Stimulated activated CD8-positive, alpha-beta memory T cell treated with anti-CD3 and anti-CD28 coated beads, Interleukin-15, amount 100 ng/mL, for 48 hours (primary cell): ENCODE measurements at places on chromosomes 1 and 21.
A peak's percentile ranks its signal among the peaks of the same experiment; 100 is the strongest.

- DNase-seq: no peak
Observed at GRCh38 chr1:9439074-9439761, 100.0 kb upstream of the SLC25A33 start.

GRCh38 chr1:152188673-152189591 is 29.9 kb upstream of the RPTN start:
- peak; percentile 65 for DNase-seq

- DNase-seq: peak; percentile 75
Observed at GRCh38 chr1:150979092-150980056, 2.7 kb upstream of the ANXA9 start.

DNA sequence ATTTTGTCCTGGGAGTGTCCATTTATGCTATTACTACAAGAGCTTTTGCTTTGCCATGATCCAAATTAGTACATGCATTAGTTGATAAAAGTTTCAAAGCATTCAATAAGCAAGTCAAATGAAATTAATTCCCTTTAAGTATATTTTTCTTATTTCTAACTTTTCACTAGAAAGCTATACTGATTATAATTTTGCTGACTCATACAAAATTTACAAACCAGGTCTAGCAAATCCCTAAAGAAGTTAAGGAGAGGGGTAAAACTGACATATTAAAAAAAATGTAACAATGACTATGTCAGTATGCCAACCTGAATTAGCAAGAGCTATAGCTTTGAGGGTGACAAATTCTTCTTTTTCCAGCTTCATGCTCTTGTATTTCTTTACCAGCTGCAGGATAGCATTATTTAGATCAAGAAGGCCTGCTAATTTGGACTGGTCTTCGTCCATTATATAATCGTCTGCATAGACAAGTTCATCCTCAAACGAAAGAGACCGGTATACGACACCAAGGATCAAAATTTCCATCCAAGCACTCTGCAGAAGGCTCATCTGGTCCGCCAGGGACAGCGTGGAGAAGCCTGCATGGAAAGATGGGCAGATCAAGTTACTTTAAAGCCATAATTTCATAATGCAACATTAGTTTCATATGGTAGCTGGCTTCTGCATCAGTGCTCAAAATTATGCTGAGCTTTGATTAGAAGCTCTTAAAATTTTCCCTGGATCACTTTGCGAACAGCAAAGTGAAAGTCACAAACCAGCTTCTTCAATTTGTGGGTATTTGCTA is 95.8 kb upstream of the USH2A start:
- DNase-seq: no peak

GRCh38 chr1:162131400-162132321 is 62.2 kb downstream of the NOS1AP start:
- no peak for DNase-seq

- DNase-seq: no peak
Observed at GRCh38 chr21:16913010-16913409, 599.8 kb upstream of the CXADR start.

DNA sequence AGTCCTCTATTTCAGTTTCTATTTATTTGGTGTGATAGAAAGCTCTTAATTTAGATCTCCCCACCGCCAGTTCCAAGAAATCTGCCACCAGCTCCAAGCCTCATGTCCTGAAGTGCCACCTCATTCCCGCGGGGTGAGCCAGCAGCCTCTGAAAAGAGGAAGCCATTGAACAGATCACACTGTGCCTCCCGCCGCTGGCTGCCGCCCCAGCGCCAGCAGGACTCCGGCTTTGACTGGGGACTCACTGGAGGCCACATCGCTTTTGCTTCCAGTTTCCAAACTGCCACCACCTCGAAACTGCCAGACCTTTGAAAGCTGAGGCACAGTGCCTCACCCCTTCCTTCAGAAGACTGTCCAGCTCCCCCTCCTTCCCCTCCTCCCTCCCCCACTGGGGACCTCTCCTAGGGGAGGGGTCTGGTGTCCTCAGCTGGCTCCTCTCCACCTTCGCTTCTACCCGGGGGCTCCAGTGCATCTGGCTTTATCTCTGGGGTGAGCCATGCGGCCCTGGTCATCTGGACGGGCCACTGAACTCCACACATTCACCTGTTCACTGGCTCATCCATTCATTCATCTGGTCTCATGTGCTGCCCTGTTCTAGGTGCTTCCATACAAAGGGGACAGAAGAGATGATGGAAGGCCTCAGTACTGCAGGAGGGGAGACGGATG is 58.9 kb downstream of the VPS26C start:
- DNase-seq: peak; percentile 21

GRCh38 chr1:62240651-62241370 is 46.2 kb downstream of the L1TD1 start:
- DNase-seq: no peak

DNA sequence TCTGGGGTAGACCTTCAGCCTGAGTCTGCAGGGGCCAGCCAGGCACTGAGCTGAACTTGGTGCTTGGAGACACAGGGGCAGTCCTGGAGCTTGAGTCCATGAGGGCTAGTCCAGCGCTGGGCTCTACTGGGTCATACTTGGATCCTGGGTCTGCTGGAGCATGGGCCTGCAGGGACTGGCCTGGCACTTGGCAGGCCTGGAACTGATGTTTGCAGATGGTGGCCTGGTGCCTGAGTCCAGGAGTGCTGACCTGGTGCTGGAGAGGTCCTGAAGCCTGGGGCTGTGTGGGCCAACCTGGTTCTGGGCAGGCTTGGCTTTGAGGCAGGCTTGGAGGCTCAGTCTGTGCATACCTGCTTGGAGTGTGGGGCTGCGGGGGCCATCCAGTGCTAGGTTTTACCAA is 143.4 kb upstream of the DSCAM start:
- DNase-seq: no peak

DNA sequence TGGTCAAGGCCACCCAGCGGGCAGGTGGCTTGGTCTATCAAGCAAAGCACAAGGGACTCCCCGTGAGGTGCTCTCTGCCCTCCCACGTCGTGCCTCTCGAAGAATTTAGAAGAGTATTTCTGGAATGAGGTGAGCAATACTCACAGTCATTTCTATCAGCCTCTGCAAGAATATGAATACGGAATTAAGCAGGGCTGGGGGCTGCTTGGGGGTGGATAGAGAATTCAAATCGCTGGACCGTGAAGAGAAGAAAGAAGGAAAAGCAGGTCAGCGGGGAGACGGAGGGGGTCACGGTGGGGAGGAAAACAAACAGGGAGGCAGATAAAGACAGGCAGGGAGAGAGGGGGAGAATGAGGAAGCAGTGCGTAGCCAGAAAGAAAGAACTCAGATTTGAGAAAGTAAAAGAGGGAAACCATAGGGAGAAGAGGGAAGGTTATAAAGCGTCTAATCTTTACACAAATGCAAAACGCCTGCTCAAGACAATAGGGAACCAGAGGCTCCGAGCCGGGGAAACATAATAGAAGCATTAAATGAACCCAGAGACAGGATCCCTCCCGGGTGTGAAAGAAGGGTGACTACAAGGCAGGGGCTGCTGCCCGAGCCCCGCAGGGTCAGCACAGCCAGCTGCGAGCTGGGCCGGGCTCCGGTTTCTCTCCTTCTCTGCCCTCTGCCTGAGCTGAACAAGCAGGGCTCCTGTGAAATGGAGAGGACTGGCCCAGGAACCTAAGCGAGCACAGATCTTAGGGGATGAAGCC is 2.1 kb upstream of the EDN2 start:
- no peak for DNase-seq

DNA sequence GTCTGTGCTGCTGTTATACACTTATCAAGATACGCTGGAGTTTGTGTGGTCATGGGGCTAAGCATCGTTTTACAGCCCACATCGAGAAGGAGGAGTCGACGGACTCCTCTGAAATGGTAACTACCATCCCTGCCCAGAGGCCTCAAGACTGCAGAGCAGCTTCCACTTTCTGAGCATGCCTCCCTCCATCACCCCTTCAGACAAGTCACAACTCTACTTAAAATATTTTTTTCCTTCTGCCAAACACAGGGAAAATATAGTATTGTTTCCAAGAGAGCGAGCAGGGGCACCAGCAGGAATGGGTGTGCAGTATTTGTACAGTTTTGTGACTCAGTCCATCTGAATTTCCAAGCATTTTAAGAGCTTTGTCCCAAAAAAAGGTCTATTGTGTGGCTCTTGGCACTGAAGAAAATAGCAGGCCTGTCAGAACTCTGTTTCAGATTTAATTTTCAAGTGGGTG is 14.1 kb downstream of the EVA1C start:
- no peak for DNase-seq

DNA sequence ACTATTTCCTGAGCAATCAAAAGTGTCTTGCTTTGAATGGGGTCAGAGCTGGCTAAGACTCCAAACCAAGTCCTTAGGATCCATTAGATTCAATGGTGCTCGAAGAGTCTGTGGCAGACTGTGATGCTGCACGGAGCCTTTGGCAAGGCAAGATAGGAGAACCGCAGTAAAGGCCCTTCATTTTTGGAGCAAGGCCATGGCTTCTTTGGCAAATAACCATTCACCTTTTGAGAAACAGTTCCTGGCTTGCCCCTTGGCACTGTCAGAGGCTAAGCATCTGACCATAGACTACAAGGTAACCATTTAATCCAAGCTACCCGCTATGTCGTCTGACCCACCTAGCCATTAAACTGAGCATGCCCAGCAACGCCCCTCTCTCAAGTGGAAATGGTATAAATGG is 45.2 kb downstream of the EDN2 start:
- DNase-seq: no peak

- DNase-seq: no peak
Observed at GRCh38 chr1:167463875-167464575, 54.3 kb downstream of the CD247 start.

DNA sequence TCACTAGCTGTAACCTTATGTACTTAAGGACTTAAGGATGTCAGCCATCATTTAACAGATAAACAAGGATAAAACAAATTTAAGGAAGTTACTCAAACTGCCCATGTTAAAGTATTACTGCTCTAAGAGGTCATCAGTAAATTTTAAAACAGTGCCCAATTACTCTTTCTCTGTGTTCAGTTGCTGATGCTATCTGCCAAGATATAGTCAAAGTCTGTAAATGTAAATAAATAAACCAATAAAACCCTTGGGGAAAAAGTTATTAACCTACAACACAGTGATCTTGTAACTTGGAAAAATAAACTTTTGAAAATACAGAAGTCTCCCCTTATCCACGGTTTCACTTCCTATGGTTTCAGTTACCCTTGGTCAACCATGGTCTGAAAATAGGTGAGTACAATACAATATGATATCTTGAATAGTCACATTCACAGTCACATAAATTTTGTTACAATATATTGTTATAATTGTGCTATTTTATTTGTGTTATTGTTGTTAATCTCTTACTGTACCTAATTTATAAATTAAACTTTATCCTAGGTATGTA is 501.8 kb downstream of the LMO4 start:
- DNase-seq: no peak

DNA sequence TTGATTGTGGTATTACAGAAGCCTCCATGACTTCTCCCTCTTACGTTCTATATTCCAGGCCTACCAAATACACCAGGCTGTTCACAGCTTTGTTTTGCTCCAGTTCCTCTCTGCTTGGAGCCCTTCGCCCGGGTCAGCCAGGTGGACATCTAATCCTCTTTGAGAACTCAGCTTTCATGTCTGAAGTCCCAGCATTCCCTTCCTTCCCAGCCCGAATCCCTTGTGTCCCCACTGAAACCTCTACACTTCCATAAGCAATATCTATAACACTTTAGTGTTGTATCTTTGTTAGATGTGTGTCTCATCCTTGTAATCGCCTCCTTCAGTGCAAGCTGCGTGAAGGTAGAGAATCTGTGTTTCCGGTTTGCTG is 1.9 kb downstream of the RNF11 start:
- DNase-seq: no peak

DNA sequence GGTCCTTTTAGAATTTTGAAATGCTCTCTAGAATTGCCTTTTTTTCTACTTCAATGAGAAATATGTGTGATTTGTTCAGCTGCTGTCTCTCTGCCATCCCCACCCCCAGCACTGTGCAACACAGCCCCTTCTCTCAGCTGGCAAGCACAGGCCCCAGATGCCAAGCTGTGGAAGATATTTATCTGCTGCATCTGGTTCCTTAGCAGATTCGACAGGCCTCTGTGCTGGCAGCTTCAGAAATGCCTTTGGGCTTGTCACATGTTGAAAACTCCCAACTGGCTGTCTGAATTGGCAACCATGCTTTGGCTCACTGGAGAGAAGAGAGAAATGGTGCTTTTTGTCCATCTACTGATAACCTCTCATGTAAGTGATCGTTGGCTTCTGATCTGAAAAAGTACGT is 206.7 kb upstream of the C1orf87 start:
- DNase-seq: no peak

GRCh38 chr1:180928331-180929230 is 15.9 kb downstream of the KIAA1614 start:
- DNase-seq: no peak

DNA sequence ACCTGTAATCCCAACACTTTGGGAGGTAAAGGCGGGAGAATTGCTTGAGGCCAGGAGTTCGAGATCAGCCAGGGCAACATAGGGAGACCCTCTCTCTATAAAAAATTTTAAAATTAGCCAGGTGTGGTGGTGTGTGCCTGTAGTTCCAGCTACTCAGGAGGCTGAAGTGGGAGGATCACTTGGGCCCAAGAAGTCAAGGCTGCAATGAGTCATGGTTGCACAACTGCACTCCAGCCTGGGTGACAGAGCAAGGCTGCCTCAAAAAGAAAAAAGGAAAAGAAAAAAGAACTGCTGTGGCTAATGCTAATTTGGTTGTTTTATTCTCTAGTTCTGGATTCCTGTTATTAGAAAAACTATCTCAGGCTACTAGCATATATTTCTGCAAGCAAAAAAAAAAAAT is 29.8 kb downstream of the DBT start:
- no peak for DNase-seq

GRCh38 chr1:84833194-84833593 is 59.8 kb downstream of the LPAR3 start:
- DNase-seq: no peak

- no peak for DNase-seq
Observed at GRCh38 chr1:110610084-110610483, 3.9 kb upstream of the KCNA2 start.

GRCh38 chr1:215198021-215198420 is 115.5 kb downstream of the KCNK2 start:
- DNase-seq: no peak

DNA sequence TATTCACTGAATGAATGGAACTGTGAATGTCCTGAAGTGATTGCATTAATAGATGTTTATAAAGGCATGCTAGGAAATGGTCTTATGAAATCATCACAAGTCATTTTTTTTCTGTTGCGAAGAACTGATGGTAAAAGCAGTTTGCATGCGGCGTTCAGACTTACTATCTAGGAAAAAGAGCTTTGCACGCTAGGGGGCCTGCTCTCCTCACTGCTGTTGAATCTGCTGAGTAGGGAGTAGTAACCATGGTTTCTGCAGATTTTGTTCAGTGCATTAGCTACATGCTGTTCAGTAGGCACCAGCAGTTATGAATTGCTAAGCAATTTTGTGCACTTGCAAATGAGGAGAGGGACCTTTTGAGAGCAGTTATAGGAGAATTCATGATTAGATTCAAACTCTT is 57.9 kb downstream of the CENPF start:
- DNase-seq: no peak
